ENCODE measurements at places on chromosomes 5 and 9.

GRCh38 chr5:148740079-148740858, 85.9 kb upstream of the HTR4 start:
- DNase-seq: no peak

- no peak for DNase-seq
Measured at GRCh38 chr9:3873818-3874217, 348.0 kb upstream of the RFX3 start.

GRCh38 chr9:82154573-82154972, 166.0 kb downstream of the SPATA31D1 start:
- DNase-seq: no peak

DNA sequence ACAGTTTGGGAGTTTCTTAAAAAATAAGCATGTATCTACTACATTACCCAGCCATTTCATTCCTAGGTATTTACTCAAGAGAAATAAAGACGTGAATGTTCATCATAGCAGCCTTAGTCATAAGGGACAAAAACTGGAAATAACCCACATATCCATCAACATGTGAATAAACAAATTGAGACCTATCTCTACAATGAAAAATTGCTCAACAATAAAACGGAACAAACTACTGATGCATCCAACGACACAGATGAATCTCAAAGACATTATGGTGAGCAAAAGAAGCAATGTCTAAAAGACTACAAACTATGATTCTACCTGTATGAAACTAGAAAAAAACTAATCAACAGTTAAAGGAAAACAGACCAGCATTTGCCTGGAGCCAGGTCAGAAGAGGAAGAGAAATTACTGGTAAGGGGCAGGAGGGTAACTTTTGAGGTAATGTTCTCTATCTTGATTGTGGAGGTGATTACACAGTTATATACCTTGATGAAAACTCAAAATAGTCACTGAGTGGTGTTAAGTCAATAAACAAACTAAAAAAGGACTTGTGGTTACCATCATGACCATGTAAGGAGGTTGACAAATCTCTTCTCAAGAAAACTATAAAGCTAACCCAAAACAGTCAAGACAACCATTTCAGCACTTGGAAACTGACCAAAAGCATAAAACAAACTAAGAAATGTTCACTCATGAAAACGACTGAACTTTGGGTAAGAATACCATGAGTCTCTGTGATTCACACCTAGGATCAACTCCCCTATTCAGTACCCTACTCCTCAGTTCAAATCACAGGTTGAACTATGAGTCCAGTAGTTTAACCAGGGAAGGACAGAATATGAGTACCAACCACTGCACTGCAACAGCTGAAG, 10.4 kb downstream of the UIMC1 start:
- DNase-seq: no peak

DNA sequence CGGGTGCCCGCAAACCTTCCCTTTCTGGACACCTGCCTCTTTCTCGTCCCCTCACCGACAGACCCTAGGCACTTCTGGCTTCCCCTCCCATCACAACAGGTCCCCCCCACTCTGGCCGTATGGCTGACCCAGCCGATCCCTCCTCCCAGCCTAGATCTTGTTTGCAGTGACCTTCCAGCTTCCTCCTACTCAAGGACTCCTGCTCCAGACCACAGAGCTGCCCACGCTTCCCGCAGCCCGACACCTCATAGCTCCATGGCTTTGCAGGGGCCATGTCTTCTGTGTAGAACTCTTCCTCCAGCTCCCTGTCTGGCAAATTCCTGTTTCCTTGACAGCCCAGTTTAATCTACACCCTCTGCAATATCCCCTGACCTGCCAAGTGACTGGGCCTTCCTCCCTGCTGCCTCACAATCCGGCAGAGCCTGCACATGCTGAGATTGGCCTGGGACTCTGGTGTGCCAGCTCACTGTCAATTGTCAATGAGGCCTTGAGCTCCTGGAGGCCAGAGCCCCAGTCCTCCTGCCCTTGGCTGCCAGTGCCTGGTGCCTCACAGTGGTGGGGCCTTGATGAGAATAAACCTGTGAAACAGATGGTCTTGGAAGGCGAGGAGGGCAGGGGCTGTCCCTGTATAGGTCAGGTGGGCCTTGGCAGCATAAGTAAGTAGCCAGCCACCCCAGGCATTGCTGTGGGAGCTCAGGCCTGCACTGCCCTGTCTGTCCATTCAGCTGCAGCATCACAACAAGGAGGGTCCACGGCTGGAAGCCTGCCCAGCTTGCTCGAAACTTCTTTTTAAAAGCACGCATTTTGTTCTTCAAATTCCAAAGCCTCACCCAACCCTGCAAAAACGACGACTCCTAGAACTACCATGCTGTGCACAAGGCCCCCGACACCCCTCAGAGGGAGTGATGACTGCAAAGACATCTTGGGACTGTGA, 50.5 kb downstream of the GADD45G start:
- DNase-seq: no peak

All from naive thymus-derived CD8-positive, alpha-beta T cell (primary cell).